ENCODE measurements at places on chromosomes 13 and 19. TPM values are rescaled to one million over a fixed set of nuclear protein-coding genes. Genes with fewer than 3 reads are reported as not detected.
A peak's percentile ranks its signal among the peaks of the same experiment; 100 is the strongest.

GRCh38 chr19:35615036-35615435, 2.5 kb downstream of the HAUS5 start:
- H3K4me1 ChIP-seq: no peaks in the 10 kb centered on the region
- peaks cover 21% of the 10 kb centered on the region for H3K27me3 ChIP-seq
- H3K27ac ChIP-seq: no peak overlapping the region
- H3K36me3 ChIP-seq: peaks cover 6% of the 10 kb centered on the region

- H3K4me1 ChIP-seq: no peaks in the 10 kb centered on the region
- H3K27ac ChIP-seq: no peak overlapping the region
- no peak overlapping the region for H3K4me3 ChIP-seq
- no peaks in the 10 kb centered on the region for H3K36me3 ChIP-seq
- H3K27me3 ChIP-seq: no peaks in the 10 kb centered on the region
- DNase-seq: no peak
These were observed 210.9 kb downstream of the GPC5 start for GRCh38 chr13:91609353-91609752.

DNA sequence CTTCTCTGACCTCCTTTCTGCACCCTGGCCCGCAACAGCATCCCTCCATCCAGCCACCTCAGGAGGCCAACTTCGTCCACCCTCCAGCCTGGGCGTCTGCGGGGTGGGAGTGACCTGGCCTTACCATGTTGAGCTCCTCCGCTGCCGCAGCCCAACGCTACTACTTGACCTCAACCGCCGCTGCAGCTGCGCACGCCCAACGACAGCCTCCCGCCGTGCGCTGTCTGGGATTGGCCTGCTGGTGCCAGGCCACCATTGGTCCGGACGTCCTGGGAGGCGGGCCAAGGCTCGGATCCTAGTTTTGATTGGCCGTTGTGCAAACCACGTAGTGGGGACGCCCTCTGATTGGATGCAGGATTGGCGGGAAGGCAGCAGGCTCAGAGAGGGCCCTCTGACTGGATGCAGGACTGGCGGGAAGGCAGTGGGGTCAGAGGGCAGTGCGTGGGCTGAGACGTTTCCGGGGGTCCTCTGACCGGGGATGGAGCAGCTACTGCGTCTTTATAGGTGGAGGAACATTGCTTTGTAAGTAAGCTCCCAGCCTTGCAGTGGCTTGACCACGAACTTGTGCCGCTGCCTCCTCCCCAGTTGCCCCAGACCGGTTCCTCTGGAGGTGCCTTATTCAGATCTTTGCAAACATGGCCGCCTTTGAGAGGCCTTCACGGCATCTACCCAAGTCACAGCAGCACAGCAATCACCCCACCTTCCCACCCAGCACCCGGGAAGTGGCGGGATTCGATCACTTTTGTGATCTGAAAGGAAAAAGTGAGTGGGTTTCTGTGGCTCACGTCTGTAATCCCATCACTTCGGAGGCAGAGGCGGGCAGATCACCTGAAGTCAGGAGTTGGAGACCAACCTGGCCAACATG, at the start of gene TUBA3C:
TSS of gene TUBA3C (minus strand) at position 204 of the 865 bp plus-strand sequence. CDS start at position 127, 77 bp downstream.
- H3K4me3 ChIP-seq: no peak within 1 kb of the TSS
- H3K36me3 ChIP-seq: peaks cover 74% of the 10 kb centered on the region
- no peak within 1 kb of the TSS for H3K27ac ChIP-seq
- H3K27me3 ChIP-seq: peaks cover 9% of the 10 kb centered on the region

GRCh38 chr19:56252699-56253422, 19.7 kb upstream of the EDDM13 start:
- no peak overlapping the region for H3K4me3 ChIP-seq
- H3K36me3 ChIP-seq: peaks cover 12% of the 10 kb centered on the region

Gene C13orf42
- 7.0 TPM for total RNA-seq

DNA sequence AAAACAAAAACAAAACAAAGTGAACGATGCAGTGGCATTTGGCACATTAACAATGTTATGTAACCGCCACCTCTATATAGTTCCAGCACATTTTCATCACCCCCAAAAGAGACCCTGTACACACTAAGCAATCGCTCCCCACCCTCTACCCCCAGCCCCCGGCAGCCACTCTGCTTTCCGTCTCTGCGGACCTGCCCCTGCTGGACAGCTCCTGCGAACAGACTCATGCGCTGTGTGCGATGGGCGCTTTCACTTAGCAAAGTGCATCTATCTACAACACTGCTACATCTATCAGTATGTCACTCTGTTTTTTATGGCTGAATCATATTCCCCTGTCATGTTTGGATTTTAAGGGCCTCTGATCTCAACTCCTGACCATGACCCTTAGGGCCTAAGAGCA, 25.1 kb upstream of the TMEM160 start:
- no peaks in the 10 kb centered on the region for H3K4me1 ChIP-seq
- H3K4me3 ChIP-seq: no peak overlapping the region
- no peak overlapping the region for H3K27ac ChIP-seq
- no peaks in the 10 kb centered on the region for H3K27me3 ChIP-seq

DNA sequence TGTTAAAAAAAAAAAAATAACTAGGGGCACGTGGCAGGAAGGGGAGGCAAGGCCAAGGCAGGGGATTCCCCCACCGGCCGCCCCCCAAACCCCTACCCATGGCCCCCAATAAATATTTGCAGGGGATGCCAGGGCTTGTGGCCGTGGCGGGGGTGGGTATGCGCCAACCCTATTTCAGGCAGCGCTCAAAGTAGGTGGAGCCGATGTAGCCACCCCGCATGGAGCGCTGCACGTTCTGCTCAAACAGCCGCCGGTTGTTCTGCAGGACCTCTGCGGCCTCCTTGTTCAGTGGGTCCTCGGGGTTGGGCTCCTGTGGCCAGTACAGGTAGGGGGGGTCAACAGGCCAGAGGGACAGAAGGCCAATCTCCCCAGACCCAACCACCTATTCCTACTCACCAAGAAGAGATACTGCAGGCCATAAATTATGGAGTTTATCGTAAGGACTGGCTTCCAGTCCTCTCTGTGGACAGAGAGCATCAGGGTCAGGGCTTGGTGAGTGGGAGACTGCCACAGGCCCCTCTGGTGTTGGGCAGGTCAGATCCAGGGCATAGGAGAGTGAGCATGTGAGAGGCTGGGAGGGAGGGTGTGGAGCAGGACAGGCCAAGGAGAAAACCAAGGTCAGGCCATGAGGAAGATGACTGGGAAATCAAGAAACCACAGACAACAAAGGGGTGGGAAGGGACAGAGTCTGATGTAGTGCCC, 1.2 kb upstream of the CHMP2A start:
- peak overlapping the region; percentile 89 for H3K27ac ChIP-seq
- DNase-seq: no peak
- H3K36me3 ChIP-seq: peaks cover 34% of the 10 kb centered on the region
- peaks cover 35% of the 10 kb centered on the region for H3K4me1 ChIP-seq

GRCh38 chr13:44669534-44669933, 93.4 kb upstream of the TSC22D1 start:
- no peak for DNase-seq
- H3K27ac ChIP-seq: no peak overlapping the region
- no peak overlapping the region for H3K4me3 ChIP-seq
- H3K4me1 ChIP-seq: peaks cover 8% of the 10 kb centered on the region

- peaks cover 40% of the 10 kb centered on the region for H3K4me1 ChIP-seq
- peak; percentile 81 for DNase-seq
- H3K27me3 ChIP-seq: peaks cover 8% of the 10 kb centered on the region
- H3K36me3 ChIP-seq: peaks cover 12% of the 10 kb centered on the region
These were observed 4.2 kb upstream of the SPACA6 start for GRCh38 chr19:51688671-51689571.

DNA sequence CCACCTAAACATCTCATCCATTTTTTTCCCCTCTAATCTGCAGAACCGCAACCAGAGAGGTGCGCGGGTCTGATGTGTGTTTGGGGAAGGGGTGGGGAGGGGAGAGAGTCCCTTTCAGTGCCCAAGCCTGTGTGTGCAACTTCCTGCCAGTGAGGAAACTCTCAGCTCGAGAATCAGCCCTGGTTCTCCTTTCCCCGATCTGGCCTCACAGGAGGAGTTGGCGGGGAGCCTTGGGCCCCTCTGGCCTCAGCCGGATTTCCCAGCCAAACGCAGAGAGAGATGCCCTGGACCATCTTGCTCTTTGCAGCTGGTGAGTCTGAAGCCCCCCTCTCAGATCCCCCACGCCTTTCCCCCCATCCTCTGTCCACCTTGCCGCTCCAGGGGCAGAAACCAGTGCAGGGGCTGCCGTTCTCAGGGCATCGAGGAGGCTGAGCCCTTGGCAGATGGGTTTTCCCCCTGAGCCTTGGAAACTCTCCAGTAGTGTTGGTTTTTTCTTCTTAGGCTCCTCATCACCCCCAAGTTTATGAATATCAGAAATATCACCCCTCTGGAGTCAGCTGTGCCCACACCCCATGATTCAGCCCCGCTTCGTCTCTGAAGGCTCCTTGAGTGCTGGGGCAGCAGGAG, at the start of gene C19orf38:
TSS of gene C19orf38 (plus strand) at position 186 of the 627 bp plus-strand sequence. CDS start at position 280, 94 bp downstream.
- H3K27me3 ChIP-seq: peaks cover 36% of the 10 kb centered on the region
- no peak within 1 kb of the TSS for H3K27ac ChIP-seq
- H3K4me3 ChIP-seq: no peak within 1 kb of the TSS
- no peaks in the 10 kb centered on the region for H3K36me3 ChIP-seq
- H3K4me1 ChIP-seq: no peaks in the 10 kb centered on the region
- no peak for DNase-seq

Gene C2CD4C
- total RNA-seq: 7.9 TPM

- H3K27ac ChIP-seq: no peak overlapping the region
- no peak overlapping the region for H3K4me3 ChIP-seq
- peaks cover 13% of the 10 kb centered on the region for H3K4me1 ChIP-seq
These were observed 2.8 kb upstream of the PSPN start for GRCh38 chr19:6378486-6378885.

Gene ZNF415
- total RNA-seq: 9.3 TPM

GRCh38 chr19:31531326-31531725, 182.1 kb upstream of the TSHZ3 start:
- H3K27me3 ChIP-seq: no peaks in the 10 kb centered on the region
- no peak overlapping the region for H3K27ac ChIP-seq
- H3K36me3 ChIP-seq: peaks cover 1% of the 10 kb centered on the region
- H3K4me1 ChIP-seq: peaks cover 9% of the 10 kb centered on the region

DNA sequence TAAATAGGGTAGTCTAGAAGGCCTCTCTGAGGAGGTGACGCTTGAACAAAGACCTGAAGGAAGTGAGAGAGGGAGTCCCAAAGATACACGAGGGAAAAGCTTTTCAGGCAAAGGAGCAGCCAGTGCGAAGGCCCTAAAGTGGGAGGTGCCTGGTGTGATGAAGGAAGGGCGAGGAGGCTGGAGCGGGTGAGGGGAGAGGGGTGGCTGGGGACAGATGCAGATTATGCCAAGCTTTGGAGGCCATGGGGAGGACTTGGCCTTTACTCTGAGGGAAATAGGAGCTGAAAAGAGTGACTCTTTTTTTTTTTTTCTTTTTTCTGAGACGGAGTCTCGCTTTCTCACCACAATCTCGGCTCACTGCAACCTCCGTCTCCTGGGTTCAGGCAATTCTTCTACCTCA, 2.9 kb downstream of the CLPTM1 start:
- H3K4me3 ChIP-seq: no peak overlapping the region
- H3K27ac ChIP-seq: peak overlapping the region; percentile 14
- no peak for DNase-seq
- peaks cover 14% of the 10 kb centered on the region for H3K36me3 ChIP-seq
- peaks cover 22% of the 10 kb centered on the region for H3K4me1 ChIP-seq

DNA sequence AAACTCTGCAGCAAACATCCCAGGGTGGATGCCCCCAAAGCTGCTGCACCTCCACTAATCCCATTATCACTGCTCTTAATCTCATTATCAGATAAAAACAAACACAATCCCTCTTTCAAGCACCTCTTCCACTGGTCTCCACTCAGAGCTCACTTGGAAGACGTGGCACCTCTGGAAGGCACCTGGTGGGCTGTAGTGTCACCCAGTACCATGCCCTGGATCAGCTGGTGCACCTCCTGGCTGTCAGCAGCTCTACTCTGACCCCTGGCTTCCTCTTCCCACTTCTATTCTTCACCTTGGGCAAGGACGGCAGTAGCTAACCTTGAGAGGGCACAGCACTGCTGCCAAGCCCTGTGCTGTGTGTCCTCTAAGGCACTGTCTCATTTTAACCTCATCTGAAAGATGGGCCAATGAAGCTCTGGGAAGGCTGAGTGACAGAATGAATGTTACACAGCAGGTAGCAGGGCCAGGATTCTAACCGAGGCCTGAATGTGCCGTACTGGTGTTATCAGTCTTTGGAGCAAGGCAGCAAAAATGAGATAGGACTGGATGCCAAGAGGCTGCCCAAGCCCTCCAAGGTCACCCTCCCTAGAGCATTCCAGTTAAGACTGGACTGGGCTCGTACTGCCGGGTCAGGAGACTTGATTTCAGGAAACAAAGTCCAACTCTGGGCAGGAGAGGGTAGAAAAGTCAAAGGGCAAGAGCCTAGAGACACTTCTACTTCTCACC, 7.4 kb downstream of the BRD4 start:
- H3K4me3 ChIP-seq: no peak overlapping the region
- peak overlapping the region; percentile 86 for H3K27ac ChIP-seq
- H3K36me3 ChIP-seq: no peaks in the 10 kb centered on the region

Gene NLRP9
- total RNA-seq: not detected

Gene SIGLEC8
- total RNA-seq: not detected

- no peak overlapping the region for H3K4me3 ChIP-seq
- no peak overlapping the region for H3K27ac ChIP-seq
- DNase-seq: no peak
- no peaks in the 10 kb centered on the region for H3K36me3 ChIP-seq
- peaks cover 8% of the 10 kb centered on the region for H3K4me1 ChIP-seq
These were observed 66.5 kb upstream of the STARD13 start for GRCh38 chr13:33352041-33352440.

DNA sequence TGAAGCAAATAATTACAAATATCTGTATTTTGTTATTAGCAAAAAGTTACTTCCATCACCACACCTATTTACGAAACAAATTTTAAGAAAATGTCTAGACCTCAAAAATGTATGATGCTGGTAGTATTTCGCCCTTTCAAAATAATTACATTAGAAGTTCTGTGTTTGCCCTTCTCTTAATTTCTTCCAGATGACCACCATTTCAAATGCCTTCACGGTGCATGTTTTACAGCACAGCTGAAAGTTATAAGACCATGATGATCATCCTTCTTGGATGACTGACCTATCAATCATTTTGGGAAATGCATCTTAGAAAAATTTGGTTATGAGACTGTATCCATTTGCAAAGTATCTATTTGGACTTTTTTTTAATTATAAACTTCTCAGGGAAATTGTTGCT, 390.8 kb downstream of the SLITRK6 start:
- no peaks in the 10 kb centered on the region for H3K36me3 ChIP-seq
- H3K4me3 ChIP-seq: no peak overlapping the region
- H3K27ac ChIP-seq: no peak overlapping the region

DNA sequence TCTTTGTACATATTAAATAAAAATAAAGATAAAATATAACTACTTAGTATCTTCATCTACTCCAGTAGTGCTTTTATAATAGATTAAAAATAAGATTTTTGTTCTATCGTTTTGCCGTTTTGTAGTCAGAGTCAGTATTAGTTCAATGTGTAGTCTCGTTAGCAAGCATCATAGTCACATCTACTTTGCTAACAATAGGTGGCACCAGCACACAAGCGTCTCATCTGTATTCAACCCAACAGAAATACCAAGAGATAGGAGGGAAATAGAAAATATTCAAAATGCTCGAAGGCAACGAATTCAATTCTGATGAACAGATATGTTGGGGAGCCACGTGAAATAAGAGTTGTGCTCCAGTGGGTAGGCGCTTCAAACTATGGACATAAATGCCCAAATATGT, 21.4 kb upstream of the MICU2 start:
- no peak overlapping the region for H3K27ac ChIP-seq
- no peaks in the 10 kb centered on the region for H3K4me1 ChIP-seq
- no peak overlapping the region for H3K4me3 ChIP-seq
- no peak for DNase-seq

Gene ODAD3
- total RNA-seq: 4.8 TPM

Gene C1QTNF9
- total RNA-seq: not detected

Gene CYP4F2
- 1.2 TPM for total RNA-seq

Data from WTC11 (cell line).